Right cardiac atrium (tissue), 5 donors: ENCODE measurements at places on chromosomes 3 and 15.

GRCh38 chr3:64399205-64399800, 174.0 kb upstream of the PRICKLE2 start:
- no peak for DNase-seq

- DNase-seq, result no peak
Measured at GRCh38 chr3:177035676-177036075, 161.6 kb downstream of the TBL1XR1 start.

DNA sequence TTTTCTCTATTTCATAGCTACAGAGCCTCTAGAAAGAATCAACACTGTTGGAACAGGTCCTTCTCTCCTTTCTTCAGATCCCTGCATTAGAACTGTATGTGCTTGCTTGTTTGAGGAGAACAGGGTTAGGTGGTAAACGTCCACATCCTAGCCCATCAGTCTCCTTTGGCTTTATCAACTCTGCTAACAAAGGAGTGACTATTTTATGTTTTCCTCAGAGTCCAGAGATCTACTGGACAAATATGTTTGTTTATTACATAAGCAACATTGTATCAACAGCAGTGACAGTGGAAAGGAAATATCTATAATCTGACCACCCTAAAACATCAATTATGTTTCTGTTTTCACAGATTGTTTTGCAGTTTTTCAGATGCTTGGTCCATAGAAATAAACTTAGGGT, 39.6 kb downstream of the CMSS1 start:
- no peak for DNase-seq

- DNase-seq, result no peak
Measured at GRCh38 chr3:107208796-107209195, 168.4 kb upstream of the CCDC54 start.
